ENCODE measurements at places on chromosomes 4 and X. TPM values are rescaled to one million over a fixed set of nuclear protein-coding genes. Genes with fewer than 3 reads are reported as not detected.
A peak's percentile ranks its signal among the peaks of the same experiment; 100 is the strongest.

The FGFR3 gene
- total RNA-seq: 0.67 TPM

DNA sequence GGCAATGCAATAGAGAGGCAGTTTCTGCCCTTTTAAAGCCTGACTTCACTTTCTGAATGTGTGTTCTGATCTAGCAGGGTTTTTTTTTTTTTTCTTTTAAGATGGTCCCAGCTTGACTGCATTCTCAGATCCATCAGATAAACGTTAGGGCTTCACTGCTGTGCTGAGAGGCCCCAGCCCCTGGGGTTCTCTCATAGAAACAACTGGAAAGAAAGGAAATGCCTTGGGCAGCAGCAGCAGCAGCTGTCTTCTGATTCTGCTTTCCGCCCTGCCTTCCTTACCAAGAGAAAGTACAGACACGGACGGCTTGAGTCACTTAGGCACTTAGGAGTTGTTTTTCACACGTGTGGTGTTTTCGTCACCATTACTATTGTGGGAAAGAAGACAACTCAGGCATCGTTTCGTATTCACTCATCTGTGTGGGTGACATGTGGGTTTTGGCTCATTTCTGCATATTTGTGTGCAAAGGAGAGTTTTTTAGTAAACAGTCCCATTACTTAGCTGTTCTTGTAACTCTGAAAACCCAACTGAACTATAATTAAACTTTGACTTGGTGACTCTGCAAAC lies 172.0 kb downstream of the PTTG2 start:
- peak; percentile 74 for DNase-seq

GRCh38 chr4:152062936-152063620 lies 302.3 kb upstream of the GATB start:
- DNase-seq: no peak

- DNase-seq: no peak
These were observed 29.9 kb downstream of the HMX1 start for GRCh38 chr4:8841678-8842268.

DNA sequence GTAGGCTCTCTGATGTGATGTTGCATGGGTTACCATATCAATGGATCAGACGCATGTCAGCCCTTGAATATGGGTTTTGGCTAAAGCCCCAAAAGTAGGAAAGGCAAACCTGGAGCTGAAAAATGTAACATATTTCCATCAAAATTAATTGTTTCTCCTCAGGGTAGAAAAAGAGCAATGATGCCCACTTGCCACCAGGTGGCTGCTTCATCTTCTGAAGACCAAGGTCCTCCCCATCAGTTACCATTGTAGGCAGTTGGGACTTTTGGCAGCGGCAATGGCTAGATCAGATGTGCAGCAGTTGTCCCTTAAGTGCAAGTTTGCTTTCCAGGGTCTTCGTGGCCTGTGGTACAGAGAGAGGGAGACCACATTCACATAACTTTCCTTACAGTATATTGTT lies 118.2 kb downstream of the NAF1 start:
- no peak for DNase-seq

The EXOSC9 gene
- 65.9 TPM for total RNA-seq

DNA sequence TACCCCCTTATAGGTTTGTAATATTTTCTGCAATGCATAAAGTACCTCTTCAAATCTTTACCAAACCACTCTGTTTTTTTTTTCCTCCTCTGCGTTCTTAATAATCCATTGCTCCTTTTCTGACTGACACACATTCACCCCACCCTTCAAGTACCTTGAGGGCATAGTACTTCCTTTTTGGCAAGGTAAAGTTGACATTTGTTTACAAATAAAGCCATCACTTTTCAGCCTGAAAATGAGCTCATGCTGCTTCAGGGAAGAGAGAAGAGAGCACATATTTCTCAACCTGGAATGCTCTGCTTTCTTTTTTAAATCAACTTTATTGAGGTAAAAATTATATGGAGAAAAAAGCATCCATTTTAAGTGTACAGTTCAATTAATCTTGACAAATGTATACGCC lies 113.9 kb downstream of the AGTR2 start:
- no peak for DNase-seq

- DNase-seq: no peak
These were observed 42.6 kb downstream of the C4orf51 start for GRCh38 chr4:145722561-145722960.

DNA sequence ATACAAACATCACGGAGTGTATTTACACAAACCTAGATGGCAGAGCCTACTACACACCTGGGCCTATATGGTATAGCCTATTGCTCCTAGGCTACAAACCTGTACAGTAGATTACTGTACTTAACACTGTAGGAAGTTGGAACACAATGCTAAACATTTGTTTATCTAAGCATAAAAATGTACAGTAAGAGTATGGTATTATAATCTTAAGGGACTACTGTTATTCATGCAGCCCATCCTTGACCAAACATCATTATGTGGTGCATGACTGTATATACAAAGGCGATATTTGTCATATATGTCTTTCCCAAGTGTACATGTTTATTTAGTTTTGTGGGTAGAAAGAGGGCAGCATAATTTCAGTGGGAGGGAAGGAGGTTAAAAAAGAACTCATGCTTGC lies 177.7 kb upstream of the FSTL5 start:
- no peak for DNase-seq

The ZNF595 gene
- total RNA-seq: 5.0 TPM

Measured in activated T-helper 2 cell treated with anti-CD3 and anti-CD28 coated beads, Interferon-gamma antibody, Interleukin-2, Interleukin-4, amounts not matched to agents 10 μg/mL and 5 μg/mL and 100 μg/mL, durations not matched to agents 14 hours and 24 hours and 36 hours (primary cell).